Gastrocnemius medialis (tissue), 4 donors: ENCODE measurements at places on chromosomes 3 and 15. TPM values are rescaled to one million over a fixed set of nuclear protein-coding genes. Genes with fewer than 3 reads are reported as not detected.

- no peaks in the 10 kb centered on the region for H3K27me3 ChIP-seq
- no peak overlapping the region for H3K4me3 ChIP-seq
- no peak for DNase-seq
- no peaks in the 10 kb centered on the region for H3K36me3 ChIP-seq
- no peak overlapping the region for H3K27ac ChIP-seq
- H3K4me1 ChIP-seq: no peaks in the 10 kb centered on the region
These were observed 23.5 kb upstream of the CA12 start for GRCh38 chr15:63405159-63405558.

The GOLGA8M gene
- total RNA-seq: 0.61 TPM

- H3K36me3 ChIP-seq: peaks cover 80% of the 10 kb centered on the region
- H3K27ac ChIP-seq: peak overlapping the region; percentile 13
- no peak for DNase-seq
- no peaks in the 10 kb centered on the region for H3K4me1 ChIP-seq
- H3K27me3 ChIP-seq: no peaks in the 10 kb centered on the region
These were observed 138.8 kb downstream of the SNRPN start for GRCh38 chr15:25093455-25094029.

DNA sequence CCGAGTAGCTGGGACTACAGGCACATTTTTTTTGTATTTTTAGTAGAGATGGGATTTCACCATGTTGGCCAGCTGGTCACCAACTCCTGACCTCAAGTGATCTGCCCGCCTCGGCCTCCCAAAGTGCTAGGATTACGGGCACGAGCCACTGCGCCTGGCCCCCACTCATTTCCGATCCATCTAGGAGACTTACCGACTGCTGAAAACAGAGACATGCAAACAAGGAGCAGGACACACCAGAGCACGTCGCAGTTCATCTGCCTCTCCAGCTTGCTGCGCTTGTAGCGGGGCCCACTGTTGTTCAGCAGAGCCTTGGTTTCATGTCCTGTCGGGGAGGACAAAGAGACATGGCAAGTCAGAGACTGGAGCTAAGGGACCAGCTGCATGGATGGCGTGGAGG lies 137.4 kb downstream of the ATP10A start:
- no peaks in the 10 kb centered on the region for H3K27me3 ChIP-seq
- H3K4me1 ChIP-seq: no peaks in the 10 kb centered on the region
- no peaks in the 10 kb centered on the region for H3K36me3 ChIP-seq
- no peak for DNase-seq
- no peak overlapping the region for H3K4me3 ChIP-seq
- no peak overlapping the region for H3K27ac ChIP-seq

The BFSP2 gene
- not detected for total RNA-seq

The DUOX2 gene
- not detected for total RNA-seq

DNA sequence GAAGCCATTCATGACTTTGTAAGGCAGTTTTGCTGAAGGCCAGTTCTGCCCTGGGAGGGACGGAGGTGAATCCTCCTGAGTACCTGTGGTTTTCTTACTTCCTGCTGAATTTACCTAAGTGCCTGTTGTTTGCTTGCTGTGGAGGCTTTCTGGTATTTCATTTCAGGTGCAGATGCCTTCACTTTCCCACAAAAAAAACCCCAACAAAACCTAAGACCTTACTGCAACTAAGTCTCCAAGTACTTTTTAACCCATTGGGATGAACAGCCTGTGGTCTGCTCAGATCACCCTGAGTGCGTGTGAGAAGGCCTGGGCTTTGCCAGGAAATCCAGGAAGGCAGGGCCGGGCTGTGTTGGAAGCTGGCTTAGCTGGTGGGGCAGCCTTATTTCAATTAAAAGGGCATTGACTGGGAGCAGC lies 65.3 kb downstream of the IGF1R start:
- peaks cover 49% of the 10 kb centered on the region for H3K4me1 ChIP-seq
- DNase-seq: no peak
- H3K27me3 ChIP-seq: no peaks in the 10 kb centered on the region
- no peak overlapping the region for H3K4me3 ChIP-seq

The CRABP1 gene
- not detected for total RNA-seq

DNA sequence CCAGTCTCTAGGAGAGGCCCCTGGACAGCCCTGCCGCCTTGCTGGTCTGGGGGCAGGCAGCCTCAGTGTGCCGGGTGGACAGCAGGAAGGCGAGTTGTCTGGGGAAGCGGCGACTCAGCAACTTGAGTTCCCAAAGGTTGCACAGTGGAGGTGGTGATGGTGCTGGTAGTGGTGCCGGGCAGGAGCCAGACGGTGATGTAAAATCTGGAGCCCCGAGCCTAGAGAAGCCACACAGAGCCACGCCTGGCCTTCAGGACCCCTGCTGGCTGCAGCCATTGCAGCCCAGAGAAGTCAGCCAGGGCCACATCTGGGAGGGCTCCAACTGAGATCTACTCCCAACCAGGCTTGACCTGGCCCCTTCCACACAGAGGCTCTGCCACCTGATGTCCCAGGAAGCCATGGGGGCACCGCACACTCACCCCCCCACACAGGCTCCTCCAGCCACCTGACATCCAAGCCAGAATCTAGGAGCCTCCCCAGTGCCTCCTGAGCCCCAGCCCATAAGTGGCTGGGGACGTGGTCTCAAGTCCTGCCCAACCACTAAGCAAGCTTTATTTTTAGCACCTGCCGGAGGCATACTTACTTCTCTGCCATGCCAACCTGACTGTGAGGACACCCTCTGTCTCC lies 8.8 kb downstream of the C3orf22 start:
- H3K4me1 ChIP-seq: no peaks in the 10 kb centered on the region
- H3K36me3 ChIP-seq: no peaks in the 10 kb centered on the region
- H3K4me3 ChIP-seq: no peak overlapping the region
- DNase-seq: peak; percentile 6

The CRYGS gene
- not detected for total RNA-seq

The NUDT16 gene
- total RNA-seq: 14.8 TPM

The MYEF2 gene
- total RNA-seq: 3.0 TPM

DNA sequence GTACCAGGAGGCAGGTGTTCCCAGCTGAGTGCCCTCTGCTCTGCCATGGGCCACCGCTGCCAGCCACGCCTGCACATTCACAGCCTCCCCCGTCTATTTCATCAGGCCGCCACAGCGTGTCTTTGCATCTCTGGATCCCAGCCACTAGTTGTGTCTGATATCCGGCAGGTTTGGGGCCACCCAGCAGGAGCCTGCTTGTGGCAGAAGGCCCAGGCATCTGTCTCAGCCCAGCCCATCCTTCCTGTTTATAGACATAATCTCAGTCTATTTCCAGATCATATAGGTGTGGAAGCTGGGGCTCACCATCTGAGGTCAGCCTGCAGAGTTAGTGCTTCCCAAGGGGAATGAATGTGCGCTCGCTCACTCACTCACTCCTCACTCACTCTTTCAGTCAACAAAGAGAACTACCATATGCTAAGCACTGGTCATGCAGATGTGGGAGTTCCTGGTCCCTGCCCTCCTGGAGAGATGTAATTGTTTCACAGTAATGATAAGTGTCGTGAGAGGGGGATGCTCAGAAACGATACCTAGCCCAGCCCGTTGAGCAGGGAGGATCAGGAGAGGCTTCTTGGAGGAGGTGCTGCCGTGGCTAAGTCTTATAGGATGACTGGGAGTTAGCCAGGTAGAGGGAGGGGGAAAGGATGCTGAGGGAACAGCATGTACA lies 60.6 kb downstream of the FGD5 start:
- no peaks in the 10 kb centered on the region for H3K27me3 ChIP-seq
- no peak for DNase-seq
- no peaks in the 10 kb centered on the region for H3K36me3 ChIP-seq
- peaks cover 15% of the 10 kb centered on the region for H3K4me1 ChIP-seq
- peak overlapping the region; percentile 22 for H3K27ac ChIP-seq

The DLL4 gene
- 15.7 TPM for total RNA-seq

DNA sequence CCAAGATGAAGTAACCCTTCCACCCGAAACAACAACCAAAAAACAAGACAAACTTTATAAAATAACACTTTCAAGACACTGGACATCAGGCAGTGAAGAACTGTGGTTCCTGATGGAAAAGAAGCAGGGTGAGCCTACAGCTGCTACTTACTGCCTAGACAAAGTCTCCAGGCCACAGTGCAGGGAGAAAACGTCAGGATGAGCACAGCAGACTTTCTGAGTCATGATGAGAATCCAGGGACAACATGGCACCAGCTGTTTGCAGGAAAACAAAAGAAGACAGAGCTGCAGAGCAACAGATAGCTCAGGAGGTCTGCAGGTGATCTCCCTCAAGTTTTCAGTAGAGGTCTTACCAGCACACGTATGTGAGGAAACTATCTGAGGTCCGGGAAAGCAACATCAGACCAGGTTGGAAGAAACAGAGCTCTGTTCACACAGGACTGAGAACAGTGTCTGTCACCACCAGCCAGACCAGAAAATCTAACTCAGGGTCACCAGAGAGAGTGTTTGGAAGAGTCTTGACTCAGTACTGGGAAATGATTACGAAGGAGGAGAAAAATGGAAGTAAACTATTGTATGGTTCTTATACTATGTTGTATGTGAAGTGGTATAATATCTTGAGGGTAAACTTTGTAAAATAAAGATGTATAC lies 108.9 kb downstream of the ANO10 start:
- no peak overlapping the region for H3K27ac ChIP-seq
- H3K27me3 ChIP-seq: no peaks in the 10 kb centered on the region
- no peak overlapping the region for H3K4me3 ChIP-seq
- H3K4me1 ChIP-seq: no peaks in the 10 kb centered on the region
- no peaks in the 10 kb centered on the region for H3K36me3 ChIP-seq
- DNase-seq: no peak

DNA sequence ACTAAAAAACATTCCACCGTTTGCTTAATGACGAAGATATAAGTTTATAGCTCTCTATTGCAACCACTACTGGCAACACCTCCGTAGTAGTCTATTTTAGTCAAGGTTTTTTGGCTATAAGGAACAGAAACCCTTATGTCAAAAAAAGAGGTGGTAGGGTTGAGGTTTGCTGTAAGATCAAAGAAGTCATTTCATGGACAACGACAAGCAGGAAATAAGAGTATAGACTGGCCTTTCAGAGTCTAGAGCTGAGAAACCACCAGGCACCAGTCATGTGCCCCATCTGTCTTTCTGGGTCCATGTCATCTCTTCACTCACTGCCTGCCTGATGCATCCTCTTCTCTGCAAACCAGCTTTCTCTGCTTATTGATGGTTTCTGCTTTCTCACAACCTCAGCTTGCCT lies 42.7 kb downstream of the THBS1 start:
- no peak overlapping the region for H3K27ac ChIP-seq
- no peaks in the 10 kb centered on the region for H3K27me3 ChIP-seq
- no peak overlapping the region for H3K4me3 ChIP-seq
- no peaks in the 10 kb centered on the region for H3K36me3 ChIP-seq
- DNase-seq: no peak
- H3K4me1 ChIP-seq: peaks cover 21% of the 10 kb centered on the region

DNA sequence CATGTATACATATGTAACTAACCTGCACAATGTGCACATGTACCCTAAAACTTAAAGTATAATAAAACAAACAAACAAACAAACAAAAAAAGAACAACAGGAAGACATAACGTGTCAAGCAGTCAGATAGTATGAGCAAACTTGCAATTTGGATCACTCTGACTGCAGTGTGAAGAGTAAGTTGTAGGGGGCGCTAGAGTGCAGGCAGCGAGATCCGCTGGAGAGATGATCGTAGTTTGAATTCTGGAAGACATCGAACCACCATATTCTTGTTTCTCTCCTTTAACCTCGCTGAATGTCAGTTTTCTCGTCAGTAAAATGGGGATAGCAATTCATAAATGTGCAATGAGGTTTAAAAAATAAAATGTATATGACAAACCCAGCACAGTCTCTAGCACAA lies 165.2 kb upstream of the LMCD1 start:
- no peaks in the 10 kb centered on the region for H3K27me3 ChIP-seq
- H3K4me3 ChIP-seq: no peak overlapping the region
- H3K36me3 ChIP-seq: no peaks in the 10 kb centered on the region

The CFAP100 gene
- total RNA-seq: not detected

DNA sequence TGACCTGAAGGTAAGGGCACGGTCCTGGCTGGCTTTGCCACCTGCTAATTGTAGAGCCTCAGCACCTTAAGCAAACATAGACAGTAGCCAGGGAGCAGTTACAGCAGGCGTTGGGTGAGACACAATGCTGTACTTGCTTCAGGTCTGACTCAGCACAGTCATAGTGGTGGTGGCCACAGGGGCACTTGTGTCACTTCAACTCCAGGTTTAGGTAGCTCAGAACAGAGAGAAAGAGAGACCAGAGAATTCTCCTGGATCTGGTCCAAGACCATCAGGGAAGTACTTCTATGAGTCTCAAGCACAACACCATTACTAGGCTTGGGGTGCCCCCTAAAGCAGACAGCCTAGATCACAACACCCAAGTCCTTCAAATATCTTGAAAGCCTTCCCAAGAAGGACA lies 204.4 kb downstream of the OTOL1 start:
- no peak overlapping the region for H3K27ac ChIP-seq
- no peaks in the 10 kb centered on the region for H3K4me1 ChIP-seq
- H3K4me3 ChIP-seq: no peak overlapping the region
- no peak for DNase-seq
- H3K36me3 ChIP-seq: no peaks in the 10 kb centered on the region
- no peaks in the 10 kb centered on the region for H3K27me3 ChIP-seq

DNA sequence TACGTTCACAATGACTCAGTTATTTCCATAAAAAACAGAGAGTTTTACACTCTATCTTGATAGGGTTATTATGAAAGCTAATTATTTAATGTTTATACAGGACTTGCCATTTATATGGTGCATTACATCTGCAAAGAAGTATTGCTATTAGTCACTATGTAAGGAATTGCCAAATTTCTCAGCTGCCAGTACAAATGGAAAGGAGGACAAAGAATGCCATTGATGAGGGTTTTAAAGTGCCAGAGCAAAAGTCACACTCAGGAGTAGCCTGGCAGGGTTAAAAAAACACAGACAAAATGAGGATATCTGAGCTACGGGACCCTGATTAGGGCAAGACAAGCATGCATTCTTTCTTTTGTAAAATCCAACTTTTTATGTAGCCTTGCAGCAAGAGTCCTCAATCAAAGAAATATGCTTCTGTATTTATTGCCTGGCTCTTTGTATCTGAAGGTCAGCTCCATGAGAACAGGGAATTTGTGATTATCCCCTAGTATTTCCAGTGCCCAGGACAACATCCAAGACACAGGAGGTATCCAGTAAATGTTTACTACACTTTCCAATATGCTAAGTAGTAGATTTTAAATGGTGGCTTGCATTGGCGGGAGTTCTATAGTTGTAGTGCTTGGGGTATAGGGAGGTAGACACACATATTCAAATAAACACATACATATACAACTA lies 1013.6 kb downstream of the ROBO1 start:
- H3K27me3 ChIP-seq: no peaks in the 10 kb centered on the region
- no peaks in the 10 kb centered on the region for H3K4me1 ChIP-seq

The RPL14 gene
- total RNA-seq: 170 TPM
